ENCODE measurements at places on chromosomes 7 and 10.

DNA sequence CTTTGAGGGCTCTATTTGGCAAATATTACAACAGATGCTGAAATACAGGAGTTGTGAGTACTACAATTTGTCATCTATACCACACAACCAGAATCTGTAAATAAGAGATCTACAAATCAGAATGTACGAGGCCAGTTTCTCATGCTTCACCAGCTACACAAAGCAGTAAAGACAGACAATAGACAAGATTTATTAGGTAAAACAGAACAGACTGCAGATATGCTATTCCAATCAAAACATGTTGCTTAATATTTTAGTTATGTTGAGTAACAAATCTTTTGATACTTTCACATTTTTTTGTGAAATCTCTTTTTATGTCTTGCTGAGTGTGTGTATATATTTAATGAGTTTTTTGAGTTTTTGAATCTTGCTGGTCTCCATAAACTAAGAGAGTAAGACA is 109.1 kb downstream of the CHCHD3 start:
- no peak for DNase-seq

DNA sequence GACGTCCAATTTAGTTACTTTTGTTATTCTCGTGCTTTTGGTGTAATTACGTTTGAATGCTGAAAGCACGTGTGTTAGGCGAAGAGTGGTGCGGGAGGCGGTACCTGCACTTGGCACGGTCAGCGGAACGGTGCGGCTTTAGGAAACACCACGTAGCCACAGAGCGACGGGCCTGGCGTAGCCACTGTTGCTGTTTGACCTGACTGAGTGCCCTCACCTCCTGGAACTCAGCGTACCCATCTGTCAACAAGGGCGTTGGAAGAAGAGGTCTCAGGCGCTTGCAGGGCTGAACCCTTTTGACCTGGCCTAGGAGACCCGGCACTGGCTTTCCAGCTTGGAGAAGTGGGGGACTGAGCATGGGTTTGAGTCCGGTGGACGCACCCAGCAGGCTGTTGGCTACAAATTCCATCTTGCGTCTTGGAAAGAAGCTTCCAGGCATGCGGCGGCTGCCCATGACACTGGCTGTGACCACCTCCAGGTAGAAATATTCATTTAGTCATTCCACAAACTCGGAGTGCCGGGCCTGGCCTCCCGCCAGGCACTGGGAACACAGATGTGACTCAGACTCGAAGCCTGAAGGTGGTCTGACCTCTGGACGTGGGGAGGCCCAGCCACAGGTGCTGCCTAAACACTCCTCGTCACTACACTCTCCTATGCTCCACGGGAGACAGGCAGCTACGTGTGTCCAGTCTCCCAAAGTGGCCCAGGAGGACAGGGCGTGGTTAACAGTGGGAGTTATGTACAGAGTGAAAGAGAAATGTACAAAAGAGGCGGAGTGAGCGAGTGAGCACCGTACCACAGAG is 22.2 kb downstream of the FAM20C start:
- DNase-seq = no peak

GRCh38 chr10:529468-530230 is 159.8 kb downstream of the DIP2C start:
- no peak for DNase-seq

- no peak for DNase-seq
Observed at GRCh38 chr7:122588621-122589020, 110.3 kb downstream of the RNF133 start.

DNA sequence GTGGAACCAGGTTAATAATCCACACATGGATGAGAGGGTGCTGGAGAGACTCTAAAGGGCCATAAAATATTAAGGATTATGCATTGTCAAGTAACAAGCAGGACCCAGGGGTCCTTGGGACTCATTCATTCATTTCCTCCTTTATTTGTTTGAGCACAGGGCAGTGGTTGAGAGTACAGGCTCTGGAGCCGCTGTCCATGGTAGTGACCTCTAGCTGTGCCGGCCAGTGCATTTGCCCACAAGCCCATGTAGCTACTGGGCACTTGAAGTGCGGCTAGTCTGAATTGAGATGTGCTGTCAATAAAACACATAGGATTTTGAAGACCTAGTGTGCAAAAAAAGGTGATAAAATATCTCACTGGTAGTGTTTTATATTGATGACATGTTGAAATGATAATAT is 137.6 kb downstream of the C10orf105 start:
- no peak for DNase-seq

- DNase-seq = no peak
Observed at GRCh38 chr10:129951101-129951969, 12.7 kb downstream of the EBF3 start.

GRCh38 chr7:85186083-85186520 is 754 bp downstream of the SEMA3D start:
- DNase-seq = no peak

DNA sequence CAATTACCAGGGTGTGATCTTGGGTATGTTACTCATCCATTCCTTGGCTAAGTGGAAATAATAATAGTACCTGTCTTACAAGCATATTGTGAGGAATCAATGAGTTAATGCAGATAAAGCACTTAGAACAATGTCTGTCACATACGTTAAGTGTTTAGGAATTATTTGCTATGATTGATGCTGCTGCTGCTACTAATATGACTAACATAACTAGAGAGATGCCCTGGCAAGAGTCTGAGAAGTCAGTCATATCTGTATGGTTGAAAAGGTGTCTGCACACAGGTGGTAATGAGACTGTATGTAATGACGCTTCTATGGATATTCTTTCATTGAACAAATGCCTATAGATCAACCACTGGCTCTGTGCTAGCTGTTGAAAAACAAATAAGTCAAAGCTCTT is 100.1 kb upstream of the PCGF5 start:
- no peak for DNase-seq

GRCh38 chr7:859359-860030 is 16.9 kb upstream of the GET4 start:
- DNase-seq = no peak

GRCh38 chr7:98779800-98780587 is 89.8 kb downstream of the TMEM130 start:
- DNase-seq = no peak

DNA sequence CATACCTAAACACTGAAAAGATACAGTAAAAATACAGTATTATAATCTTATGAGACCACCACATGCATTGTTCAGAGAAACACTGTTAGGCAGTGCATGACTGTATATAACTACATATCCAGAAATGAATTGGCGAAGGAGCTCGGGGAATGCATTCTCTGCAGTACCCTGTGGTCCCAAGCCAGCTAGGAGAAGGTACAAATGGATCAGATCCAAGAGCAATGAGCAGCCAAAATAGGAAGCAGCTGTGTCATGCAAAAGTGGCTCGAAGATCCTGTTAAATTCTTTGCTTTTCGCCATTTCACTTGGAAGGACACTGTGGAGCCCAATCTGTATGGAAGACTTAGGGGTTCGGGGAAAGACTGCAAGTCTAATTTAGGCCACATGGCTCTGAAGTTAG is 334.8 kb downstream of the TNS3 start:
- no peak for DNase-seq

- DNase-seq = no peak
Observed at GRCh38 chr7:151490456-151491105, 29.1 kb downstream of the RHEB start.

GRCh38 chr7:99943641-99944496 is 14.4 kb upstream of the GJC3 start:
- DNase-seq = no peak

- no peak for DNase-seq
Observed at GRCh38 chr7:44771358-44771757, 22.7 kb downstream of the ZMIZ2 start.

DNA sequence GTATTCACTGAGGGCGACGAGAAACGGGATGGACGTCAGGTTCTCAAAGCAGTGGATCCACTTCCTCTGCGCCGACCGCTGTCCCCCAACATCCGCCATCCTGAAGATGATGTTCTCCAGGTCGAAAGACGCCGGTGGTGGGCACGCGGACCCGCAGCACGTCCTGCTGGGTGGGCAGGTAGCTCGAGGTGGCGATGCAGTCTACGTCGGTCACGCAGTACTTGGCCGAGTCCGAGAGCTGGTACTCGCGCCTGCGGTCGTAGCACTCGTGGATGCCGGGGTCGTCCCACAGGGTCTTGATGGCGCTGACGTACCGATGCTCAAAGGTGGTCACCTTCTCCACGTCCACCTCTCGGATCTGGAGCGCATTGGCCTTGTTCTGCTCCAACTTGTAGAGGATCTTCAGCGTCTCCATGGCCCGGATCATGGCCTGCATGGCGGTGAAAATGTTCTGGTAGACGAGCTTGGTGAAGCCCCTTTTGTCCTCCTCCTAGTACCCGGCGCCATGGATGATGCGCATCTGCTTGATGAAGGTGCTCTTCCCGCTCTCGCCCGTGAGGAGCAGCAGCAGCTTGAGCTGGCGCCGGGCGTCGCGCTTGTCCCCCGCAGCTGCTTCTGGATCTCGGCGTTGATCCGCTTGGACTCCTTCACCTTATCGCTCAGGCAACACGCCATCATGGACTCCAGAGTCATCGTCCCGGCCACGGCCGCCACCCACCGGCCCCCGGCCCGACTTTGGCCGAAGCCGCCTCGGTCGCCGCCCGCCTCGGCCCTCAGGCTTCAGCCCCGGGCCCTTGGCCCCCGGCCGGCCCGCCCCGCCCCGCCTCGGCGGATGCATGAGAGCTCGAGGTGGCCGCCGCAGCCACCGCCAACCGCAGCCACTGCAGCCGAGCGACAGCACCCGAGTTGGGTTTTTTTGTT is 122.9 kb upstream of the KCTD7 start:
- DNase-seq = no peak

DNA sequence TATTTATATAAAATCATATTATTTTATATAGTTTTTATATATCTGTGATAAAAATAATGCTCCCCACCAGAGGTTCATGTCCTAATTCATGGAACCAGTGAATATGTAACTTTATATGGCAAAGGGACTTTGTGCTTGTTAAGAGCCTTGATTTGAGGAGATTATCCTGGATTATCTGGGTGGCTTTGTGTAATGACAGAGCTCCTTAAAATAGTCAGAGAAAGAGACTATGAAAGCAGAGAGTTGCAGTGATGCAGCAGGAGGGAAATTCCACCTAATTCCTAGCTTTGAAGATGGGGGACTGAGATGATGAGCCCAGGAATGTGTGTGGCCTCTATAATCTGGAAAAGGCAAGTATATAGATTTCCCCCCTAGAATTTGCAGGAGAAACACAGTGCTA is 1034.2 kb upstream of the C7orf33 start:
- DNase-seq = no peak

- no peak for DNase-seq
Observed at GRCh38 chr7:32536585-32536984, 41.3 kb downstream of the AVL9 start.

DNA sequence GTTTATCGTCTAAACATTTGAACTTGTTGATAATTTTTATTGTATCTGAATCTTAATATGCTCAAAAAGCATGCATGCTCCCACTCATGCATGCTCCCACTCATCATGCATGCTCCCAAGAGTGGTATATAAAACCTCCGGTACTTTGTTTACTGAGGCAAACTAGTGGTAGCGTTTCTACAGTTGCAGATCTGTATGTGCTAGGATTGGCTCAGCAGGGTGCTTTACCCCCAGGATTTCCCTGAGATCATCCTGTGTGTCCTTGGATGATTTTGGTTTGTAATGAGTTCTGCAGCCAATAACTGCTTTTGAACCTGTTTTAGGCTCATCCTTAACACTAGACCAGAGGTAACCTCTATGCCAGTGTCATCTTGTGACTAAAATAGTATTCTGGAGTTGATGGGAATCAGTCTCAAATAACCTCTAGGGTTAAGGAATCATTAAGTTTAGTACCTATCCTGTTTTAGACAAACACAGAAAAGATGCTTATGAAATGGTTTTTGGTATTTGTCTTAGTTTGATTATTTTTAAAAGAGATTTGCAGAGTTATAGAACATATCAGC is 40.4 kb downstream of the PHTF2 start:
- DNase-seq = no peak

- DNase-seq = no peak
Observed at GRCh38 chr7:47635091-47636080, 53.5 kb upstream of the TNS3 start.

DNA sequence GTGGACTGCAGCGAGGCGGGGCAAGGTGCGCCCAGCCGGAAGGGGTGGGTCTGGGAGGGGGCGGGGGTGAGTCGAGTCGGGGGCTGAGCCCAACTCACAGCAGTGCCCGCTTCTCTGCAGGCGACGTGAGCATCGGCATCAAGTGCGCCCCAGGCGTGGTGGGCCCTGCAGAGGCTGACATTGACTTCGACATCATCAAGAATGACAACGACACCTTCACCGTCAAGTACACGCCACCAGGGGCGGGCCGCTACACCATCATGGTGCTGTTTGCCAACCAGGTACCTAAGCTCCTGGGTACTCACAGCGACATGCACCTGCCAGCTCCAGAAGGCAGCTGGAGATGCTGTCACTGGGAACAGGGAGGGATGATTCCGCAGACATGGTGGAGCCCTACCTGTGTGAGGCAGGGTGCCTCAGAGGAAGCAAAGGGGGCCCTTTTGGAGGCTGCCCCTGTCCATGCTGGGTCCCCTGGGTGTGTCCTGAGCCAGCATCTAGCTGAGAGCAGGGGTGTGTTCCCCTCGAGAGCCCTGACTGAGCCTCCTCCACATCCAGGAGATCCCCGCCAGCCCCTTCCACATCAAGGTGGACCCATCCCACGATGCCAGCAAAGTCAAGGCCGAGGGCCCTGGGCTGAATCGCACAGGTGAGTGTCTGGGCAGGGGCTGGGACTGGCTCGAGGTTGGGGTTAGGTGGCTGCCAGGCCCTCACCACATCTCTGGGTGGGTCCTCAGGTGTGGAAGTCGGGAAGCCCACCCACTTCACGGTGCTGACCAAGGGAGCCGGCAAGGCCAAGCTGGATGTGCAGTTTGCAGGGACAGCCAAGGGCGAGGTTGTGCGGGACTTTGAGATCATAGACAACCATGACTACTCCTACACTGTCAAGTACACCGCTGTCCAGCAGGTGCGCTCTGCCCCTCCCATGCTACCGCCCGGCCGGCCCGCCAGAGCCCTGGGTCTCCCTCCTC is 12.8 kb downstream of the FLNC start:
- no peak for DNase-seq

DNA sequence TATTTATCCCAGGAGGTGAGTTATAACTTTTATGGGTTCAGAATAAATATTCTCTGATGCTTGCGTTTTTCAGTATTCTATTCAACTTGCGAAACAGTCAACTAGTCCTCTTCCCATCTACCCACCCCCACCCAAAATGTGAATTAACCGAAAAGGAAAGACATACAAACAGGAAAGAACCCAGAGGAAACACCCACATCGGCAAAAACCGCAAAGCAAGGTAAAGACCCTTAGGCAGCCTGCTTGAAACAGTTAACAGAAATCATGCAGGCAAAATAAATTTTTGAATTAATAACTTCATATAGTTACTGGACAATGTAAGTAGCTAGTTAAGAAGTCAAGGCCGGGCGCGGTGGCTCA is 5.4 kb downstream of the ZC3HAV1 start:
- DNase-seq = no peak

GRCh38 chr7:111951052-111951451 is 255.1 kb downstream of the DOCK4 start:
- DNase-seq = no peak

Measured in activated CD4-positive, alpha-beta T cell treated with anti-CD3 and anti-CD28 coated beads, Interleukin-2, Interleukin-4, amounts not matched to agents 100 ng/mL and 50 ng/mL, durations not matched to agents 16 hours and 8 hours (primary cell).